A172 (cell line): ENCODE measurements at places on chromosomes 16 and 17. TPM values are rescaled to one million over a fixed set of nuclear protein-coding genes. Genes with fewer than 3 reads are reported as not detected.

GRCh38 chr17:48045316-48046001 lies 2.7 kb upstream of the NFE2L1 start:
- peak; percentile 55 for DNase-seq

DNA sequence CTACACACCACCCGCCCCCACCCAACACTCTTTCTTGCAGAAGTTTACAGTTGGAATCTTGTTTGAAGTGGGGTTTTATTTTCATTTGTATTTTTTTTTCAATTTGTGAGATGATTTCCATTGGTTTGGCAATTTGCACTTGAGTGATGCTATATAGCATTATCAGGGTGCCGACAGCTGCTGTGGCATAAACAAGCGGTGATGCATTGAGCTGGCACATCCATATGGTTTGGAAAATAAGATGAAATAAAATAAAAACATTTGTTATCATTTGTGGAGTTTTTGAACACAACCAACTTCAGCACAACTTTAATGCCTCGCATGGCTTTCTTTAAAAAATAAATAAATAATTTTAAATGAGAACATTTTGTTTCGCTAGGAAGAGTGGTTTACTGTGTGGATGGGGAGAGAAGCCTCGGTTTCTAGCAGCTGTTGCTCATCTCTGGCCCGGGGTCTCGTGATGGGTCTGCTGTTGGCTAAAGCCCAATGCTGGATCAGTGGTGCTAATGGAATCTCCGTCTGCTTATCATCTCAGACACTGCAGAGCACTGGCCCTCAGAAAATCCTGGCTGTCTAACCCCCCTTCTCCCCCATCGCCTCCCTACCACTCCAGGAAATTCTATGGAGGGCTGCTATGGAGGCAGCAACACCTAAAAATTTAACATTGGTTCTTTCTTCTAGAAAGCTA lies 192.3 kb upstream of the MAF start:
- DNase-seq: no peak

PYY gene
- not detected in 2 replicates for total RNA-seq

DNA sequence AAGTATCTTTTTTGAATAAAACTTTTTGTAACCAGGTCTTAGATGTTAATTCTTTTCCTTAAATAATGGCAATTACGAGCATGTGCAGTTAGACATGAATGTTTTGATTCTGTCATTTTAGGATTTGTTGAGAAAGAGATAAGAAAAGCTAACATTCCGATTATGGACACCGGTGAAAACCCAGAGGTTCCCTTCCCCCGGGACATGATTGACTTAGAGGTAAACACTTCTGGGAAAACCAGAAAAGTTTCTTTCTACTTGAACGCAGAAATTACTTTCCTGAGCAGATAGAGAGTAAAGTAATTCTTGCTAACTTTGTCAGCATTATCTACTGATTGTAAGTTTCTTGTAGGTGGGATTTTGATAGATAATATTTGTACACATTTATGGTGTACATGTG lies 9.2 kb downstream of the ATP6V0A1 start:
- DNase-seq: no peak

GRCh38 chr17:33640629-33641028 lies 347.5 kb upstream of the ASIC2 start:
- DNase-seq: no peak

DNA sequence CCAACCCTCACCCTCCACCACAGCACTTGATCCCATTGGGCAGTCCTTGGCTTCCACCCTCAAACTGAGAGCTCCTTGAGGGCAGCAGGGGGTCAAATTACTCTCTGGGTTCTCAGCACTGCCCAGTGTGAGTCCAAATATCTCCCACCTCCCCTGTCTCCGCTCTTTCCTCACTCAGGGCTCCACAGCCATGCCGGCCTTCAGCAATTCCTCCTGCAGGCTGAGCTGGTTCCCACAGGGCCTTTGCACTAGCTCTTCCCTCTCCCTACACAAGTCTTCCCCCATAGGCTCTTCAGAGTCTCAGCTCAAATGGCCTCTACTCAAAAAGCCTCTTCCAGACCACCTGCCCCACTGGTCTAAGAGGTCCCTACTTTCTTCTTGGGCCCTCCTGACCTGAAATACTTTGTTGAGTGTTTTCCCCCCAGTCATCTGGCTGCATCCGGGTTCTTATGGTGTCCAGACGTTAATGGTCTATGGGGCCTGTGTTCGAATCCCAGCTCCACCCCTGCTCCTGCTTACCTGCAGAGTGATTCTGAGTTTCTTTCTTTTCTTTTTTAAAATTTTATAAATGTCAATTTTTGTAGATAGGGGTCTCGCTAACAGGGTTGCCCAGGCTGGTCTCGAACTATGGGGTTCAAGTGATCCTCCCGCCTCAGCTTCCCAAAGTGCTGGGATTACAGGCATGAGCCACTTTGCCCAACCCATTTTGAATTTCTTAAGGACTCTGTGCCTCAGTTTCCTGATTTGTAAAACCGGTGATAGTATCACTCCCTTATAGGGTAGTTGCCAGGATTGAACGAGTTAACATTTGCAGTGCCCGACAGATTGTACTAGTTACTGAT lies 973 bp upstream of the IL4R start:
- DNase-seq: no peak

ZNF750 gene
- not detected in 2 replicates for total RNA-seq

DNA sequence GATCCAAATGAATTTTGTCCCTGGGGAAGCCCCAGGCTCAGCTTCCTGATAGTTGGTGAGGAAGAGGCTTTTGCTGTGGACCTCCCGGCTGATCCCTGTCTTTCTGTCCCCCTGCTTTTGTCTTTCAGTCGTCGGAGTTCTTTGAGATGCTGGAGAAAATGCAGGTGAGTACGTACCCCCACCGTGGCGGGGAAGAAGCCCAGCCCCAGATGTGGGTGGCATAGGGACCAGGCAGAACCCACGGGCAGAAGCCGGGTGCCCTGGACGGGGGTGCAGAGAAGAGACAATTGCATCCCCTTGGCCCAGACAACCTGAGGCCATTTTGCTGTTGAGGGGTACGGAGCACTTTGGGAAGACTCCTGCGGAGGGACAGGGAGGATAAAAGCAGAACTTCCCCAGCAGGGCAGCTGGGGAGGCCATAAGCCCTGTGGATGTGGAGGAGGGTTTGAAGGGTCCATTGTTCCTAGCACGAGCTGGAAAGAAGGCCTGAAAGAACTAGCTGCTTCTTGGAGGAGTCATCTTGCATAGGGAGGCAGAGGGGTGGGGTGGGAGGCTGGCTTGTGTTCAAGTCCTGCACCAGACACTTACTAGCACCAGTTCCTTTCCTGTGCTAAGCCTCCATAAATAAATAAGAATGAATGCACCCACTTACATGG lies 105.6 kb downstream of the OR1D5 start:
- no peak for DNase-seq

GRCh38 chr17:63496663-63497400 lies 20.0 kb downstream of the ACE start:
- DNase-seq: no peak

RNF157 gene
- 7.0 and 8.3 TPM in 2 replicates for total RNA-seq

GRCh38 chr16:1746693-1747195 lies 24.6 kb downstream of the NME3 start:
- peak; percentile 55 for DNase-seq

VAT1L gene
- total RNA-seq: not detected in 2 replicates

VAMP2 gene
- 1.9 and 4.3 TPM in 2 replicates for total RNA-seq

DNA sequence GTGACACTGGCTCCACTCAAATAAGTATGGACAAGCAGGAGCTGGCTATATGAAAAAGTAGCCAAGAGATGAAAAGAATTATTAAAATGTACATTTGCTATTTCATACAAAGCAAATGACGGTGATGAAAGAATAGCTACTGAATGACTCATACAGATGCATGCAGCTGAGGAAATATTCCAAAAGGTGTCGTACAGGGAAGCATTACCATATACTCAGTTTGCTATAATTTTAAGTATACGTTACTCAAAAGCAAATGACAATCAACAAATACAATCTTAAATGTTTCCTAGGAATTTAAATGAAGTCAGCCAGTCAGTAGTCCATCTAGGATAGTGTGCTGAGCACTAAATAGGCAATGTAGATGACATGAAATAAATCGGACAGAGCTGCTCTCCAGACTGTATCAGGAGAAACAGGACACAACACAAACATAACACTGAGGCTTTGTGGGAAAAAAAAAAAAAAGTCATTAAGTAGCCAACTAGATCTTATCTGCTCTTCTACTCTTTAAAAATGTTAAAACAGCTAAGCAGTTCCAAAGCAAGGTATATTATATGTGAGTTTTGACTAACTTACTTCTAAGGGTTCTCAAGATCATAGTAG lies 65.0 kb downstream of the NCOR1 start:
- peak; percentile 36 for DNase-seq
